CD4-positive, alpha-beta T cell treated with Interleukin-4 for 1 hour (primary cell): ENCODE measurements at places on chromosomes 7 and 10.

DNA sequence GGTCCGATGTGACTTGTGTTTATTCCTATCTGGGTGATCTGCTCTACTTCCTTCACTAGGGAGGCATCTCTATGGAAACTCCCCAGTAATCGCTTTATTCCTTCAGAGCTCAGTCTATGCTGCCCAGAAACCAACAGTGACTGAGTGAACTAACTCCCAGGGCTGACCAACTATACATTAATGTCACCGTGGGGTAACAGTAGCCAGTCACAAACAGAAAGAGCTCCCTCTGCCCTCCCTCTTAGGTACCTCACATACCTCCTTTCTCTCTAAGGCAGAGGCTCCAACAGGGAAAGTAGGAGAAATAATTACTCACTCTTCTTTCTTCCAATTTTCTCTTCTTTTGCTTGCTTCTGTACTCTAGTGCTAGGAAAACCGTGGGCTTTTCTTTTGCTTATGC, 855.0 kb downstream of the REEP3 start:
- no peak for DNase-seq

DNA sequence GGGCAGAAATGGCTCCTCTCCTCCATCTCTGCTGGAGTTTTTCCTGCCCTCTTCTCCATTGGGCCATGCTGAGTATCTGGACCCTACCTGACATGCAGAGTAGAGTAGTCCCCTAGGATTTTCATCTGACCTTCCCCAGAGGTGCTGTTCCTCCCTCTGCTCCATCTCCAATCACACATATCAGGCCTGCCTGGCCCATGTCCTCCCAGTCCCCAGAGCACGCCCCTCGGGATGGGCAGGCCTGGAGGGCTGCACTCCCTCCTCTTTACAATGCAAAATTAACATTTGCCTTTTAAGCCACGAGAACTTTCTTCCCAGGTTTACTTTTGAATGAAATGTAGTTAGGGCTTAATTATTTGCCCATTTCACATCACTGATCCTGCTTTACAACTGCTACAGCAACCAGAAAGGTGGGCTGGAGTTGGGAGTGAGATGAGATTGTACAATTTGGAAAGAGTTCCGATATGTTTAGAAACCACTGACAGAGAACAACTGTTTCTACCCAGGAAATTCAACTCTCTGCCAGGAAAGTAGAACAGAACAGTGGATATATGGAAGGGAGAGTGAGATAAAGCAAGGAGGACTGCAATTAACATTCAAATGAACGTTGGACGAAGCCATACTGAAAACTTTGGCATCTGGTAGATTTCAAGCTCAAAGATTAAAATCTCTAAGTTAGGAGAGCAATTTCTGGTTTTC, 184.0 kb upstream of the HABP2 start:
- DNase-seq = no peak

GRCh38 chr7:28835800-28836199, 122.3 kb downstream of the TRIL start:
- no peak for DNase-seq

DNA sequence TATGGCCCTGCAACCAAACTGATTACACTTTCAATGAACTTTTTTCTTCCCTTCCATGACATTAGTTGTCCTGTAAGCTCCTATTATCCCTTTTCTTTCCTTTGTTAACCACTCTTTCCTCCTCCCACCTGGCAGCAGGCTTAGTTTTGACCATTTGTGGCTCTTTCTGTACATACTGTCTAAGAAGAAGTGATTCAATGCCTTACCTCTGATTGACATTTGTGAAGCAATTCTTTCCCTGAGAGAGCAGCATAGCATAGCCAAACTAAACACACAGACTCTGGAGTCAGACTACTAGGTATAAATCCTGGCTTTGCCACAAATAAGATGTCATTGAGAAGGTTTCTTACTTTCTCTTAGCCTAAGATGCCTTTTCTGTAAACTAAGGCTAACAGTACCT, 48.9 kb downstream of the AHR start:
- DNase-seq = no peak

- no peak for DNase-seq
These were observed 50.4 kb downstream of the NEURL1 start for GRCh38 chr10:103543617-103544525.

GRCh38 chr10:124217906-124218804, 124.8 kb upstream of the CHST15 start:
- DNase-seq = no peak

- no peak for DNase-seq
These were observed 51.6 kb upstream of the CCDC6 start for GRCh38 chr10:59957975-59958374.

- DNase-seq = peak; percentile 23
These were observed 37.4 kb downstream of the TSPAN14 start for GRCh38 chr10:80491251-80492102.

GRCh38 chr10:88236121-88236743, 346.9 kb downstream of the RNLS start:
- DNase-seq = no peak

- DNase-seq = no peak
These were observed 108.7 kb upstream of the PRR15 start for GRCh38 chr7:29454899-29455451.

- DNase-seq = peak; percentile 86
These were observed 216.5 kb upstream of the MKLN1 start for GRCh38 chr7:131111081-131111576.

GRCh38 chr10:108112218-108112617, 947.7 kb upstream of the SORCS1 start:
- no peak for DNase-seq

DNA sequence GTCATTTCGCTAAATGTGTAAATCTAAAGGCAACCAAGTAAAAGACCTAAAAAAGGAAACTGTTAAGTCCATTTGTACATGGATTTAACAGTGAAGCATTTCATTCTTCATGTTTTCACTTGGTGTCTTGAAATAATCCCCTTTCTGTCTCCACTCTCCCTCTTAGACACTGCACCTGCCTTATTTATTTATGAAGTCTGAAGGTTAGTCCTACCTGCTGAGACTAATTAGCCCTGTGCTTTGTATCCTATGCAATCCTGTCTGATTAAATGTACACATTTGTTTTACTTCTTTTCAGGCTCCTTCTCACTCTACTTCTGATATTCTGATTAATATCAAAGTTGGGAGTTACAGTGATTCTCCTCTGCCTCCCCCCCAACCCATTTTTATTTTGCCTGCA, 1.9 kb upstream of the TCF7L2 start:
- DNase-seq = no peak

- DNase-seq = no peak
These were observed 2.0 kb upstream of the MUC12 start for GRCh38 chr7:100967292-100967863.

DNA sequence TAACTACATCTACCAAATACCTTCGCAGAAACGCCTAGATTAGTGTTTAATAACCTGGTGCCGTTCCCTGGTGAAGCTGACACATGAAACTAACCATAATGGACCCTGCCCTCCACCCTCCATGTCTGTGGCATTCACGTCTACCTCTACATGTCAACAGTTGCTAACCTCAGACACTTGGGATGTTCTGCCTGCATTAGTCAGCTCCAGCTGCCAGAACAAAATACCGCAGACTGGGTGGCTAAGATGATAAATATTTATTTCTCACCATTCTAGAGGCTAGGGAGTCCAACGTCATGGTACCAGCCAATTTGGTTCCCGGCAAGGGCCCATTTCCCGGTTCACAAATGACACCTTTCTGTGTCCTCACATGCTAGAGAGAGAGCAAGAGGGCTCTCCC, 118.5 kb upstream of the CHST15 start:
- no peak for DNase-seq

GRCh38 chr10:17213646-17214349, 12.3 kb upstream of the TRDMT1 start:
- DNase-seq = no peak

GRCh38 chr7:112263519-112263918, 57.0 kb downstream of the ZNF277 start:
- no peak for DNase-seq

DNA sequence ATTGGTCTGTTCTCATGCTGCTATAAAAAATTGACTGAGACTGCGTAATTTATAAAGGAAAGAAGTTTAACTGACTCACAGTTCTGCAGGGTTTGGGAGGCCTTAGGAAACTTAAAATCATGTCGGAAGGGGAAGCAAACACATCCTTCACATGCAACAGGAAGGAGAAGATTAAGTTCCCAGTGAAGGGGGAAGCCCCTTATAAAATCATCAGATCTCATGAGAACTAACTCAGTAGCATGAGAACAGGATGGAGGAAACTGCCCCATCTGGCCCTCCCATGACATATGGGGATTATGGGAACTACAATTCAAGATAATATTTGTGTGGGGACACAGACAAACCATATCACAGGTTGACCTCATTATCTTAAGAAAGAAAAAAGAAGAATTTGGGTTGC, 134.5 kb downstream of the PPP1R3A start:
- no peak for DNase-seq

- no peak for DNase-seq
These were observed 43.3 kb upstream of the VIPR2 start for GRCh38 chr7:159188011-159188410.

DNA sequence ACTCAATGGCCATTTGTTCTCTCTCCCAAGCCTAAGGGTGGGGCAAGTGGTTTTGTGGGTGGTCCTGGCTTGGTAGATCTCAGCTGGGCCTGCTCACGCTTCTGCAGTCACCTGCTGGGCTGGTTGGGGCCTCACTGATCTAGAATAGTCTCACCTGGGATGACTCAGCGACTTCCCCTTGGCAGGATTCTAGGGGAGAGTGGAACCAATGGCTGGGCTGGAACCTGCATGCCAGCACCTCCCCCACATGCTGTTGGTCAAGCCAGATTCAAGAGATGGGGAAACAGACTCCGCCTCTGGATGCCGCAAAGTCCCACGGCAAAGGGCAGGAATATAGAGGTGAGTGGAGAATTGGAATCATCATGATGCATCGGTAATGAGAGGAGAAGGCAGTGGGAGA, 292.9 kb upstream of the NPVF start:
- no peak for DNase-seq

GRCh38 chr10:123523833-123524232, 142.3 kb upstream of the GPR26 start:
- no peak for DNase-seq

- no peak for DNase-seq
These were observed 76.5 kb downstream of the AUTS2 start for GRCh38 chr7:69674701-69675182.

DNA sequence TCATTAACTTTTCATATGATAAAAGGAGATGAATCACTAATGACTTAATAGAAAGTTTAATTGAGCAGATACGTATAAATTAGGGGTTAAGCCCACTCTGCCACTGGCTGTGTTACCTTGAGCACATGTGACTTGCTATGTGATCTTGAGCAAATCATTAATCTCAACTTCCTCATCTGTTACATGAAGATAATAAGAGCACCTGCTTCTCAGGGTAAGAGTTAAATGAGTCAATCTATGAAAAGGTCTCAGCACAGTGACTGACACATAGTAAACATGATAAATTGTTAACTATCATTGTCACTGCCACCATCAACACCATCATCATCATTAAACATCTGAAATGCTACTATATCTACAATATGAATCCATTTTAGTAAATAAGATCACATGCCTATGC, 110.8 kb downstream of the TPK1 start:
- no peak for DNase-seq

- no peak for DNase-seq
These were observed 39.3 kb downstream of the GHRHR start for GRCh38 chr7:31003097-31003496.

GRCh38 chr7:19307554-19307953, 162.3 kb upstream of the FERD3L start:
- DNase-seq = no peak

DNA sequence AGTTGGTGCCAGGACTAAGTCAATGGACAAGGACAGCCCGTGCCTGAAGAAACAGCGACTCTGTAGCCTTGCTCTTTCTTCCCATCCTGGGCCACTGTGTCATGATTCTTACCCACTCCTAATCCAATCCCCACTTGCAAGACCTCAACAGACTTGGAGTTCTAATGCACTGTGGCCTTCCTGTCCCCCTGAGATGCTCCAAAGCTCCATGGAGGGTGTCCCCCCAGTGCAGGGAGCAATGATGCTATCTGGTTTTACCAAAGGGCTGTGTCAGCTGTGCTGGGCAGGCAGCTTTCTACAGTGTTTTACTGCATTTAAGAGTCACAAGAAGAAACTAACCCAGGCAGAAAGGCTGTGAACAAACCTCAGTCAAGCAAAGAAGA, 108.1 kb downstream of the PRKAG2 start:
- no peak for DNase-seq

DNA sequence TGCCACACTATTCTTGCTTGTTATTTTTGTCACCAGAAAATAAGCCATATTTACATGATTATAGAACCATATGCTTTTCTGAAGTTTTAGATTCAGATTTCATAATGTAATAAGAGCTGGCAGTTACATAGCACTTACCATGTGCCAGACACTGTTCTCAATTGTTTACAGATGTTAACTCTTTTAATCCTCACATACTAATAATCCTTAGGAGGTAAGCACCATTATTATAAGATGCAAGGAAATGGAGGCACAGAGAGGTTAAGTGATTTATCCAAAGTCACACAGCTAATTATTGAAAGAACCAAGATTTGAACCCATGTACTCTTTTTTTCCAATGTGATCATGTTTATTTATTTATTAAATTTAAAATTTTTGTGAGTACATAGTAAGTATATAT, 57.2 kb downstream of the CREB5 start:
- no peak for DNase-seq

DNA sequence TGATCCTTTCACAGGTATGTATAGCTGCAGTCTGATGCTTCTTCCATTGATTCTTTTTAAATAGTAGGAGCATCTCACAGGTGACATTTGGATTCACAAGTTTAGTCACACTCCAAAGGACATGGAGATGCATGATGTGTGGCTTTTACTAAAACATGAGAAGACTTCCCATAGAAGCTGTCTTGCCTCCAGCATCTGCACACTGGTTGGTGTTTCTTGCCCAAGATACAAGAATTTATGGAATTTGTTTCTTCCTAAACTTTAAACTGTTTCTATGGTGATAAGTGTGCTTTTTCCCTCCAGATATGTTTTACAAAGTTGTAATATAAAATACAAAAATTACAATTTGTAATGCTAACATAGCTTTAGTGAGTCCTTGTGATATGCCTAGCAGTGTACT, 24.2 kb downstream of the ADIRF start:
- DNase-seq = no peak

DNA sequence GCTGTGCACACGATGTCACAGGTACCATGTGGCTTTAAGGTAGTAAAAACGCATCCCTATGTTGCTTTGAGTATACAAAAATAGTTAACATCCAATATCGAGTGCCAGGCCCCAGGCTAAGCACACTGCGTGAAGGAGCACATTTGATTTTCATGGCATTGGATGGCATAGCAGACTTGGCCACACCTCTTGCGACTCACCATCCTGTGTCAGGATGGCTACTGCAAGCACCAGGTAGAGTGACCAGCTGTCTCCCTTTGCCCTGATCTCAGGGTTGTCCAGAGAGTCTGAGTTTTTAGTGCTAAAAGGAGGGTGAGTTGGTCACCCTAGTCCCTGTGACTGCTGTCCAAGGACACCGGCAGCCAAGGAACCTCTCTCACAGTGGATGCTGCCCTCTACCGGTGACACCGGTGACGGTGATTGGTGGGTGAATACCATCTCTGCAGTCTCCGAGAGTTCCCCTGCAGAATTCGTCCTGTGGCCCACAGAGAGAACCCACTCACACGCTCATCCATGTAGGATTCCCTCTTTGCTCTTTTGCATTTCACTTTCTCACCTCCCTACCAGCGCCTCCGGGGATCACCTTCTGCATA, 76.1 kb downstream of the BICC1 start:
- no peak for DNase-seq
